ENCODE measurements at places on chromosomes 11 and 22.

DNA sequence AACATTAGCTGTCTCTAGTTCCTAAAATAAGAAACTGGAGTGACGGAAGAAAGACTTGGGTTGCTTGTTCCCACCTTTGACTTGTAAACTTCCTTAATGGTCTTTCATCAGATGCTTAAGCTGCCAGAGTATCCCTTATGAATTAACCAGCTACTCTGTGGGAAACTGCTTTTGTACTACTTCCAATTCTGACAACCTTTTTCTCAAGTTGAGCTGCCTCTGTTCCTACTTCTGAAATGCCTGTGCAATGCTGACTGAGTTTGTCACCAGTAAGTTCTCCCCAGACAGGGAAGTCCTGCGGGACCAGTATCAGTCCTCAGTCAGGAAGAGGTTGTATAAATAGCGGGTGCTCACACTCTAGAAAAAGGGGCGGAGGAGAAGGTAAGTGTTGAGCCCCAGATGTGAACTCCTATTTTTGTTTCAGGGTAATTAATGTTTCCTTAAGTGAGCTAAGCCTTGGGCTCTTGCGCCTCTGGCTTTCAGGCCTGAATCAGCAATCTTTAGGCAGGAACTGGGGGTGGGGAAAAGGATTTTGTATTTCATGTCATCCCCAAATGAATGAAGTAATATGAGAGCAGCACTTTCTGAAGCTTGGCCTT, 67.2 kb downstream of the CECR2 start:
- no peak for DNase-seq

GRCh38 chr11:128628686-128629085, 41.3 kb upstream of the ETS1 start:
- DNase-seq: no peak

DNA sequence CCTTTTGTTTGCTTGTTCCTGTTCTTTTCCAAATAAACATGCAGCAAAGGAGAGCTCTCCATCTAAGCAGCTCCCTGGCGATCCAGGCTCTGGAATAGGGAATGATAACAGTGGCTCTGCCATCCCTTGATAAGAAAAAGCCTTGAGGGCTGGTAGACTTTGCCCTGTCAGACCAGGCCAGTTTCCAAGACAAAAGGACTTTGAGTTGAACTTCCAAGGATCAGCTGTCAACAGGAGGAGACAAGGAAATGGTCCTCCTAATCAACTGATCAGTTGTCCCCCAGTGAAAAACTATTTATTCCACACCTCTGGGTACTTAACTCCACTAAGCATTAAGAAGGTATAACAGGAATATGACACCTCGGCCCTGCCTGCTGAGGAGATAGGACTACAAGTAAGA, 127.8 kb downstream of the PARVA start:
- no peak for DNase-seq

GRCh38 chr11:112200252-112200651, 24.9 kb downstream of the BCO2 start:
- DNase-seq: no peak

- DNase-seq: no peak
Measured at GRCh38 chr11:33542921-33543320, 157.7 kb downstream of the C11orf91 start.

- no peak for DNase-seq
Measured at GRCh38 chr11:43579171-43579918, 101.2 kb upstream of the HSD17B12 start.

GRCh38 chr22:43625242-43625641, 186.9 kb downstream of the EFCAB6 start:
- DNase-seq: no peak

DNA sequence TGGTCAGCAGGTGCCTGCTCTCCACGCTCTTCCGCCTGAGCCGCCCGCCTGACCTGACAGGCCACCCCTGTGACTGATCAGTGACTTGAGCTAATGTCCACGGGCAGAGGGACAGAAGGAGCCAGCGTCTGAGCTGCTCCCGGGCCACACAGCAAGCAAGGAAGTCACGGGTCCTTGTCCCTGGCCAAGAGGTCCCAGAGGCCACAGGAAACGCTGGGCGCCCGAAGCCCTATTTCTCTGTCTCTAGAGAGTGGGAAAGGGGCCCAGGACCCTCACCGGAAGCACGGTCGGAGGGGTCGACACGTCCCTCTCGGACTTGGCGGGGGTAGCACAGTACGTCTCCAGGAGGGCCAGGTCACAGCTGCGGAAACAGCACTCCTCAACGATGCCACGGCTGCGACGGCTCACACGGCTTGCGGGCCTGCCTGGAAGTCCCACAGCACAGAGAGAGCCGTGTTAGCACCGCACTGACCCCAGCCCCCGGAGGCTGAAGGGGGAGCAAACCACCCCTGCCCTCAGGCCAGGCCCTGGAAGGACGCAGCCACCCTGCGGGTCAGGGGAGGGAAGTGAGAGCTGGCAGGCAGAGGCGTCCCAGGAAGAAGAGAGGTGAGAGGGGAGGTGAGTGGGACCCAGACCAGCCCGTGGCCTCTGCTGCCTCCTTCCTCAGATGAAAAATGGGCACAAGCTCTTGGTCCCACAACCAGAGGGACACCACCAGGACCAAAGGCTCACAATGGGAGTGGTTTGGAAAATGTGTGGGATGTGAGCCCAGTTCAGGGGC, 5.8 kb downstream of the IGF2 start:
- DNase-seq: no peak

DNA sequence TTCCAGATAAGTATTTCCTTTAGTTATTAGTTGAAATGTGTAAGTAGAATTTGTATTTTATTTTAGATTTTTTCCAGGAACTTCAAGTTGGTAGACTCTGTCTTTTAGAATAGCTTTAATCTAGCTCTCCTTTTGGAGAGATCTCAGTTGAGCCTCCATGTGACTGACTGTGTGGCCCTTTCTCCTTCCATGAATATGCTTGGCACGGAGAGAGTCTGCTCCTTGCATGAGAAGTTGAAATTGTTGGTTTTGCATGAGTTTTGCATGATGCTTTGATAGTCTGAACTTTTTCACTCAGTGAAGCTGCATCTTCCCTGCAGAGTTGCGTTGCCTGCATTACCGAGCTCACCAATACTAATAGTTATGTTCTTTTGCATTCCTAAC, 32.8 kb upstream of the CTTN start:
- no peak for DNase-seq

GRCh38 chr11:108221371-108221770, 1.1 kb downstream of the NPAT start:
- no peak for DNase-seq

GRCh38 chr22:37176464-37177061, 11.5 kb downstream of the C1QTNF6 start:
- DNase-seq: no peak

- DNase-seq: no peak
Measured at GRCh38 chr11:3622521-3622920, 19.3 kb downstream of the ART5 start.

DNA sequence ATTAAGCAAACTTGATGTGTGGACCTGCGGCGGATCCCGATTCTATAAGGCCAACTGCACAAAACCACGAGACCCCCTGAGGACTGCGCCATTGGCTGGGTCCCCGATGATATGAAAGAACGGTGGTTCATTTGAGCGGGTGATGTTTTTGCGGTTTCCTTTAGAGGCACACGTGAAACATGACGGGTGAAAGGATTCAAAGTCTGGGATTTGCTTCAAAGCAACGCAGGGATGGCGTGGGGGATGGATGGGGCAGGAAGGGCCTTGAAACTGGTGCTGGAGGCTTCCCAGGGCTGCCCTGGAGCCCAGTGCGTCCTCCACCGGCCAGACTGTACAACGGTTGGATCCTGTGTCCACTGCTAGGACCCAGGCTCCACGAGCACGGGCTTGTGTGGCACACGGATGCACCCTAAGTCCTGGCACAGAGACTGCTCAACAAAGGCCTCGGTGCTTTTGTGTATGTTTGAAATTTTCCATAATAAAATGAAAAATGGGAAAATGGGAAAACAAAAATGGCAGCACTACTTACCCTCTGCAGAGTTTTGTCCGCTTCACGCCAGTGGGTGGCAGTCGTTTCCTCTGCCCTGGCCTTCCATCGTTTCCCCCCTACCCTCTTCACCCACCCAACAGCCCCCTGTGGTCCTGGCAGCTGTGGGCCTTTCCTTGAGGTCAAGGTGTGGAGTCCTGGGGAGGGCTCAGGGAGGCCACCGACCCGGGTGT, 3.6 kb downstream of the ASCL2 start:
- no peak for DNase-seq

GRCh38 chr11:68472778-68473177, 12.2 kb downstream of the PPP6R3 start:
- no peak for DNase-seq

DNA sequence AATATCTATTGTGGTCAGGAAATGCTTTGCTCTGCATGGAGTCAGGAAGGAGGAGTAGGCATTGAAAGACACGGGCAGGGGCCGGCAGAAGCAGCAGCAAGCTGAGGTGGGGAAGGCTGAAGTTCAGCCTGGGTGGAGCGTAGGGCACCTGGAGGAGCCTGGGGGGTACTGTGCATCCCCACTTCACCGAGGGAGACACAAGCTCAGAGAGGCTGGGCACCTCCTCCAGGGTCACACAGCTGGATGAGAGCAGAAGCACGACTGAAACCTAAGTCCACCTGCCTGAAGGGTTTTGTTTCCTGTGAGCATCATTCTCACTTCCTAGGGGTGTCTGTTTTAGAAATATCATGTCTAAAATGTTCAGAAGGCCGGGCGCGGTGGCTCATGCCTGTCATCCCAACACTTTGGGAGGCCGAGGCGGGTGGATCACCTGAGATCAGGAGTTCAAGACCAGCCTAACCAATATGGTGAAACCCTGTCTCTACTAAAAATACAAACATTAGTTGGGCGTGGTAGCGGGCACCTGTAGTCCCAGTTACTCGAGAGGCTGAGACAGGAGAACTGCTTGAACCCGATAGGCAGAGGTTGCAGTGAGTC, 138.3 kb downstream of the MPPED1 start:
- DNase-seq: no peak

- no peak for DNase-seq
Measured at GRCh38 chr11:115290893-115291292, 213.3 kb downstream of the CADM1 start.

DNA sequence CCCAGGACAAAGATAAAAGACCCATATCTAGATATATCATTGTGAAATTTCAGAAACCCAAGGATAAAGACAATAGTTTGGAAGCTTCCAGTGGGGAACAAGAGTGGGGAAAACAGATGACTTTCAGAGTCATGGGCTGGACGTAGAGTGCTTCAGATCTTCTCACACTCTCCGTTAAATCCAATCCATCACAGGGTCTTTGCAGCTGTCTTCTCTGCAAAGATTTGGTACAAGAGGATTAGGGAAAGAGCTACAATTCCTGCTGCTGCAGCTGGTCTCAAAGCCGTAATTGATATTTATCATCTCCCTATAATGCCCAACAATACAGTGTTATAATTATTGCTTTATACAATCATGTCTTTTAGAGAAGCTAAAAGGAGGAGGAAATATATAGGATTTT, 63.4 kb upstream of the CLPB start:
- no peak for DNase-seq

- no peak for DNase-seq
Measured at GRCh38 chr11:107157146-107157808, 139.0 kb upstream of the GUCY1A2 start.

- DNase-seq: no peak
Measured at GRCh38 chr11:27514076-27514475, 7.5 kb upstream of the LIN7C start.

DNA sequence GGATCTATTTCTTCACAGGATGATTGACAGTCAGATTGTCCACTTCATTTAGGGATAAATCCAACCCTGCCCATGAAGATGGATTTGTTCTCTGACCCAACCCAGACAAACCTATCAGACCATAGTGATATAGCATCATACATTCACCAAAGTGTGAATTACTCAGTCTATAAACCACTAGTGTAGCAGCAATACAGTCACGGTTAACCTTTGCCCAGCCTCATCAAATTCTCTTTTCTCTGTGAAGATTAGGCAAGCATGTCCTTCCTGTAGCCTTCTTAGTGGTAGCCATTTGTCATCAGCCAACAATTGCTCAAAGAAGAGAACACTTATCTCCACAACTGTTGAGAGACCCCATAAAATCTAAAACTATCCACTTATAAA, 14.4 kb upstream of the BIRC2 start:
- no peak for DNase-seq

GRCh38 chr22:45435544-45436139, 22.1 kb downstream of the RIBC2 start:
- peak; percentile 62 for DNase-seq

DNA sequence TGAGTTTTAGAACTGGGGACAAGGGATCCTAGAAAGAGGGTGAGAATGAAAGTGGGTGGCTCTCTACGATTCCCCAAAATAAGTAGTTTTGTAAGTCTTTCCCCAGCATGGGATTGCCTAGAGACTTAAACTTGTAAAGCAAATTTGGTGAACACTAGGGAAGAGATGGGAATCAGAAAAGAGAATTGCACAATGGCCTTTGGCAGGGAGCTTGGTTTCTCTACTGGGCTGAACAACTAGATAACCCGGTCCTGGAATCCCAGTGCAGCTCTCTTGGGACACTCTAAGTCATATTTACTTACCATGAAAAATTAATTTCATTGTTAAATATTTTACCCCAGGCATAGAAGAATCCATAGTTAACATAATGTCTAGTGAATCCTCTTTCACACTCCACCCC, 16.5 kb upstream of the USP18 start:
- no peak for DNase-seq

- DNase-seq: no peak
Measured at GRCh38 chr11:100759106-100759505, 72.0 kb downstream of the ARHGAP42 start.

DNA sequence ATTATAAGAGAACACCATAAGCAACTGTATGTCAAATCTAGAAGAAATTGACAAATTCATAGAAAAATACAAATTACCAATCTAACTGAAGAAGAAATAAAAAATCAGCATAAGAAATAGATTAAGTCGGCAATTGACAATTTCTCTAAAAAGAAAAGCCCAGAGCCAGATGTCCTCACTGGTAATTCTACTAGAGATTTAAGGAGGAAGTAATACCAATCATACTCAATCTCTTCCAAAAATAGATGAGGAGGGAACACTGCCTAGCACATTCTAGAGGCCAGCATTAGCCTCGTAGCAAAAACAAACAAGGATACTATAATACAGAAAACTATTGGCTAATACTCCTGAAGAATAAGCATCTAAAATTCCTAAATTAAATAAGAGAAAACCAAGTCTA, 40.4 kb upstream of the IGLL5 start:
- no peak for DNase-seq

- DNase-seq: no peak
Measured at GRCh38 chr11:19379465-19379864, 138.7 kb upstream of the E2F8 start.

DNA sequence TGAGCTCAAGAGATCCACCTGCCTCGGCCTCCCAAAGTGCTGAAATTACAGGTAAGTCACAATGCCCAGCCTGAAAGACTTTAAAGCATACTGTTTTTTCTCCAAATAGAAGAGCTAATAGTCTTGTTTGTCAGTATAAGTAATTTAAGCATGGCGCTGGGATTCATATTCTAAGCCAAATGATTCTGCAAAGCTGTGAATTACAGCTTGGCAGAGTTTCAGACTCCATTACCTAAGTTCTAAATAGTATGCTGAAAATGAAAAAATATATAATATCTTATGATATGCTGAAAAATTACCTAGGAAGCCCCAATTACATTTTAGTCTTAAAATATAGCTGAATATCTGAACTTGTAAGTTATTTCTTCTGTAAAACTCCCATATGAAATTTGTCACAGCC, 39.3 kb downstream of the MRE11 start:
- DNase-seq: no peak

GRCh38 chr11:40403321-40403720, 1056.1 kb downstream of the LRRC4C start:
- DNase-seq: no peak

GRCh38 chr11:13685461-13686108, 17.1 kb downstream of the FAR1 start:
- no peak for DNase-seq

Data from stimulated activated CD8-positive, alpha-beta memory T cell treated with anti-CD3 and anti-CD28 coated beads, Interleukin-12 subunit alpha, Interleukin-12 subunit beta, amount 100 ng/mL, for 4 hours (primary cell).